Left ventricle myocardium inferior (tissue), 1 donor: ENCODE measurements at places on chromosomes 6 and 20. TPM values are rescaled to one million over a fixed set of nuclear protein-coding genes. Genes with fewer than 3 reads are reported as not detected.

Gene IMPG1
- total RNA-seq = not detected

- H3K27ac ChIP-seq = peak overlapping the region; percentile 93
- peak; percentile 88 for DNase-seq
- no peaks in the 10 kb centered on the region for H3K27me3 ChIP-seq
- peaks cover 75% of the 10 kb centered on the region for H3K4me1 ChIP-seq
Observed at GRCh38 chr6:3750317-3751076, 1.0 kb downstream of the PXDC1 start.

DNA sequence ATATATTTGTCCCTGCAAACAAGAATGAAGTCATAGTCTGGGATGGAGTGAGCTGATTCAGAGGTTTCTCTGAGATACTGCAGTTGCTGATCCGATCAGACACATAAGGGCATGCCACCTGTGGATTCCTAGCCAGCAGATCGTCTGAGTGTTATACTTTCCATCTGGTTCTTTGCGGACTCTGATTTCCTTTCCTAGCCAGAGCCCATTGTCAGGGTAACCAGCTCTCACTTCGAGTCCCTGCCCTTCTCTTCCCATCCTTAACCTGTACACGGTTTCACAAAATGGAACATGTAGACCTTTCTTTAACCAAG, 100.9 kb downstream of the TMEM200A start:
- H3K4me1 ChIP-seq = no peaks in the 10 kb centered on the region
- no peaks in the 10 kb centered on the region for H3K36me3 ChIP-seq
- DNase-seq = no peak
- H3K27me3 ChIP-seq = no peaks in the 10 kb centered on the region
- no peak overlapping the region for H3K4me3 ChIP-seq

GRCh38 chr6:50610562-50610961, 102.8 kb upstream of the TFAP2D start:
- H3K4me1 ChIP-seq = no peaks in the 10 kb centered on the region
- no peaks in the 10 kb centered on the region for H3K27me3 ChIP-seq
- DNase-seq = no peak
- H3K4me3 ChIP-seq = no peak overlapping the region
- H3K36me3 ChIP-seq = no peaks in the 10 kb centered on the region

Gene LHFPL5
- total RNA-seq = not detected

Gene OPRL1
- 0.52 TPM for total RNA-seq

DNA sequence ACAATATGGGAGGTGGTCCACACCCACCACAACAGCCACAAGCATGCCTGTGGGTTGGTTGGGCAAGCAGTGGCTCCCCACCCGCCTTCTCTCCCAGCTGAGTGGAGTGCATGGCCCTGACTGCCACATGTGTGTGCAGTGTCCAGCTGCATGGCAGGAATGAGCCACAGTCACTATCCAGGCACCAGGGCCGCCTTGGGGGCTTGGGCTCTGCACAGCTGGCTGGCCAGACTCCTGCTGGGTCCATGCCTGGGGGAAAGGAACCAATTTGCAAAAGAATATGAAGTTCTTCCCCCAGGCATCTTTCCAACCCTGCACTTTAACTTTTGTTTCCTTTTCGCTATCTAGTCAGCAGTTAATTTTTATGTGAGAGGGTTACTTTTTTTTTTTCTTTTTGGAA, 11.6 kb upstream of the ASCC3 start:
- H3K4me3 ChIP-seq = no peak overlapping the region
- no peak overlapping the region for H3K27ac ChIP-seq
- H3K27me3 ChIP-seq = no peaks in the 10 kb centered on the region
- H3K4me1 ChIP-seq = no peaks in the 10 kb centered on the region
- DNase-seq = no peak
- H3K36me3 ChIP-seq = no peaks in the 10 kb centered on the region

- H3K36me3 ChIP-seq = no peaks in the 10 kb centered on the region
- no peak for DNase-seq
- no peaks in the 10 kb centered on the region for H3K27me3 ChIP-seq
- H3K27ac ChIP-seq = peak overlapping the region; percentile 87
- H3K4me3 ChIP-seq = no peak overlapping the region
Observed at GRCh38 chr20:23129266-23129665, 43.1 kb upstream of the CD93 start.

- H3K27me3 ChIP-seq = no peaks in the 10 kb centered on the region
- H3K4me1 ChIP-seq = no peaks in the 10 kb centered on the region
- no peak overlapping the region for H3K27ac ChIP-seq
- no peak overlapping the region for H3K4me3 ChIP-seq
- H3K36me3 ChIP-seq = no peaks in the 10 kb centered on the region
- DNase-seq = no peak
Observed at GRCh38 chr6:45187836-45188235, 140.3 kb upstream of the RUNX2 start.

Gene NCOA6
- 14.0 TPM for total RNA-seq

- no peaks in the 10 kb centered on the region for H3K27me3 ChIP-seq
- DNase-seq = no peak
- H3K4me3 ChIP-seq = no peak overlapping the region
- H3K27ac ChIP-seq = no peak overlapping the region
- peaks cover 42% of the 10 kb centered on the region for H3K4me1 ChIP-seq
- H3K36me3 ChIP-seq = no peaks in the 10 kb centered on the region
Observed at GRCh38 chr6:150325066-150325772, 43.6 kb upstream of the IYD start.

DNA sequence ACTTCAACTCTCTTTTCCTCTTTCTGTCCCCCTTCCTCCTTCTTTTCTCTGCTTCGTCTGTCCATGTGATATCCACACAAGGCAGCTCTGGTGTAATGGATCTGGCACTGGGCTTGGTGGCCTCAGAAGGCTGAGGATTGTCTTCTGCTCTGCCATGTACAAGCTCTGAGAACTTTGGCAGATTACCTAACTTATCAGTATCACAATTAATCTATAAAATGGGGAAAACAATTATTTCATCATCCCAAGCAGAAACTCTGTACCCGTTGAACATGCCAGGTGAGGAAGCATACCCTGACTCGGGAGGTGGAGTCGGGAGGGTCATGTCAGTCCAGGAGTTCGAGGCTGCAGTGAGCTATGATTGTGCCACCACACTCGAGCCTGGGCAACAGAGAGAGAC, 10.6 kb downstream of the RNF144B start:
- H3K36me3 ChIP-seq = peaks cover 14% of the 10 kb centered on the region
- no peaks in the 10 kb centered on the region for H3K27me3 ChIP-seq
- no peak overlapping the region for H3K4me3 ChIP-seq
- H3K4me1 ChIP-seq = peaks cover 67% of the 10 kb centered on the region

Gene CYP24A1
- total RNA-seq = not detected

Gene CABLES2
- 12.0 TPM for total RNA-seq

DNA sequence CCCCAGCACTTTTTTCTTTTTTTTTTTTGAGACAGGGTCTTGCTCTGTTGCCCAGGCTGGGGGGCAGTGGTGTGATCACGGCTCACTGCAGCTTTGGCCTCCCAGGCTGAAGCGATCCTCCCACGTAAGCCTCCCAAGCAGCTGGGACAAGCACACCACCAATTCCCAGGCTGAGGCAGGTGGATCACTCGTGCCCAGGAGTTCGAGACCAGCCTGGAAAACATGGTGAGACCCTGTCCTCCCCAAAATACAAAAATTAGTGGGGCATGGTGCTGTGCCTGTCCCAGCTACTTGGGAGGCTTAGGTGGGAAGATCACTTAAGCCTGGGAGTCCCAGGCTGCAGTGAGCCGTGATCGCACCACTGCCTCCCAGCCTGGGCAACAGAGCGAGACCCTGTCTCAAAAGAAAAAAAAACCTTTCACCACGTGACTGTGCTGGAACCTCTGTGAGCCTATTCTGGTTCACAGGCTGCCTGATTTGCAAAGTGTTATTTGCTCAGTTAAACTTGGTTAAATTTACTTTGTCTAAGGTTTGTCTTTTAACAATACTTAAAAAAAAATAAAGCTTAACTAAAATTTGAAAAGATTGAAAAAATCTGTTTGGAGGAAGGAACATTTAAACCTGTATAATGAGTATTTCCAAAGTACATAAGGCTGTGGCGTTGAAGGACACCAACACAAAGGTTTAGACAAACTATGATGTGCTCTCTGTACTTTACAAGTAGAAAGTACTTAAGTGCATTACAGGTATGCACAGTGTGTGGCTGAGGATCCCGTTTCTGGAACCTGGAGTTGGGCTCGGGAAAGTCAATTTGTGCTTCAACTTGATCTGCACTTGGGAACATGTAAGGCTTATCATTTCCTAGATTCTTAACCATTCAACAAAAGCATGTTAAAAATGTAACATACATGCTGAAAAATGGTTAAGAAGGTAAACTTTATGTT, 55.0 kb downstream of the PPP1R3G start:
- H3K27me3 ChIP-seq = no peaks in the 10 kb centered on the region
- no peaks in the 10 kb centered on the region for H3K36me3 ChIP-seq
- no peak overlapping the region for H3K4me3 ChIP-seq
- no peak overlapping the region for H3K27ac ChIP-seq
- DNase-seq = no peak

Gene GCM1
- total RNA-seq = not detected

Gene FOXF2
- 0.30 TPM for total RNA-seq

Gene GRM1
- total RNA-seq = 6.7 TPM

GRCh38 chr6:148193063-148193680, 149.5 kb upstream of the SASH1 start:
- H3K36me3 ChIP-seq = no peaks in the 10 kb centered on the region
- no peak overlapping the region for H3K4me3 ChIP-seq
- no peak overlapping the region for H3K27ac ChIP-seq
- no peak for DNase-seq
- no peaks in the 10 kb centered on the region for H3K27me3 ChIP-seq
- H3K4me1 ChIP-seq = peaks cover 3% of the 10 kb centered on the region

DNA sequence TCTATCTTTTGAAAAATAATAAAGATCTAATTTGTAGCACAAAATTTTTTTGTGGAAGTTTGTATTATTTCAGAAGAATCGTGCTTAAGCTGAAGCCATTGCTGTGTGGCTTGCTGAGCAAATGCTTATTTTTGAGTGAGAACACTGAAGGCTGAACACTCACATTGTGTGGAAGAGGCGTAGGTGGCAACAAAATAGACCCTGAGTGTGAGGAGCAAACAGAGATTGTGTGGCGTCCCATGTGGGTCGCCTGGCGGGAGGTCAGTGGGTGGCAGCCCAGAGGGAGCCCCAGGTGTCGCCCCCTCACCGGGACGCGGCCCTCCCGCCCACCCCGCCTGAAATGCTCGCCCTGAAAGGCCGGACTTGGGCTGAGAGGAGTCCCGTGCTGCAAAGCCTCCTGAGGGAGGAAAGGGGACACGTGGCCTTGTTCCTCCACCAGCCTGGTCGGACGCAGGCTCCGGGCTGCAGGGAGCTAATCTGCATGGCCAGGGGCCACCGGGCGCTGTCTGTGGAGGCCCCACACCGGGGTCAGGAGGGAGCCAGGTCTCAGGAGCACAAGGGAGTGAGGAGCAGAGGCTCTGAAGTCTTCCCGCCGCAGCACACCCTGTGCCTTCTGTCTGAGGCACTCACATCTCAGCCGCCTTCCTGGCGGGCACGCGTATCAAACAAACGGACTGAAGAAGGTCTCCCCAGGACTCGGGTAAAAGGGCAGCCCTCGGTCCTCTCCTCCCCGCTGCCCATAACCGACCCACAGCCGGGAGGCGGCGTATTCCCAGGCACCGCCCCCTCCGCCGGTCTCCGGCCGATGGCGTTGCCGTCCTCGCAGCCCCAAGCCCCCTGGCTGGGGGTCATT, 15.9 kb downstream of the DDO start:
- no peaks in the 10 kb centered on the region for H3K36me3 ChIP-seq
- DNase-seq = no peak
- peak overlapping the region; percentile 64 for H3K4me3 ChIP-seq
- H3K27me3 ChIP-seq = no peaks in the 10 kb centered on the region
- peaks cover 32% of the 10 kb centered on the region for H3K4me1 ChIP-seq

Gene XKR7
- total RNA-seq = not detected

Gene MEA1
- total RNA-seq = 32.6 TPM
